Cardiac fibroblast (primary cell): ENCODE measurements at places on chromosomes 12 and 14.

DNA sequence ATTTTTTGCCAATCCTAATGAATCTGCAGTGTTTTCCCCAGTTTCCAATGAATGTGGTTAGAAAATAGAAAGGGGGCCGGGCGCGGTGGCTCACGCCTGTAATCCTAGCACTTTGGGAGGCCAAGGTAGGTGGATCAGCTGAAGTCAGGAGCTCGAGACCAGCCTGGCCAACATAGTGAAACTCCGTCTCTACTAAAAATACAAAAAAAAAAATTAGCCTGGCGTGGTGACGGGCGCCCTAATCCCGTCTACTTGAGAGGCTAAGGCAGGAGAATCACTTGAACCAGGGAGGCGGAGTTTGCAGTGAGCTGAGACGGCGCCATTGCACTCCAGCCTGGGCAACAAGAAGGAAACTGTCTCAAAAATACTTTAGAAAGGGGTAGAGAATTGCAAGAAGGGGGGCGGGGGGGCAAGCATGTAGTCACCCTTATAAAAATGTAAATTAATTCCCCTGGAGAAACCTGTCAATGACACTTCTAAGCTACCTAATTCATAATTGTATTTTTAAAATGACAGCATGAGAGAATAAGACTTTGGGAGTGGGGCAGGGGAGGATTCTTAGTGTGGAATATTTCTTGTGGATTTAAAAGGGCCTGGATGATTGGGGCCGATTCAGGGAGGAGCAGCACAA, 1.7 kb downstream of the KLHDC2 start:
- no peak for DNase-seq

DNA sequence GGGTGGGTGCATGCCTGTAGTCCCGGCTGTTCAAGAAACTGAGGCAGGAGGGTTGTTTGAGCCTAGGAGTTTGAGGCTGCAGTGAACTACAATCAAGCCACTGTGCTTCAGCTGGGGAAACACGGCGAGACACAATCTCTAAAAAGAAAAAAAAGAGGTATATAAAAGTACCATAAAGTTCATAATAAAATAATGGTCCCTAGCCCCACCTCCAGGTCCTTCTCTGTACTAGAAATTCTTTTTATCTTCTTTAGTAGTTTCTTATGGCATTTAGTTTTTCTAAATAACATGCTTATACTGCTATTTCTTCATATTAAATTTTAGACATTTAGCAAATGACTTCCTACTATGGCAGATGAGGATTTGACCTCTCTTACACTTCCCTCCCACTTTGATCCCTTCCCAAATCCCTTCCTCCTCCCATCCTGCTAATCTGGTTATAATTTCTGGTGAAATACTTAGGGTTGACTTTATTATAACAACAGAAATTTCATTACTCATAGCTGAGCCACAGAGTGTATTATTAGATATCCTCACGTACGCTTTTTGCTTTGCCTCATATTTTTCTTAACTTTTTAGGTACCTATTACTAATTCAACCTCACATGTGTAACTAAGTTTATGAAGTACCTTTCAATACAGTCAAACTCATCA, 94.7 kb downstream of the SLC41A2 start:
- peak; percentile 66 for DNase-seq

GRCh38 chr14:60621386-60621785, 27.9 kb downstream of the SIX1 start:
- no peak for DNase-seq

- DNase-seq, result no peak
Measured at GRCh38 chr12:116677202-116677661, 60.6 kb downstream of the SPRING1 start.

DNA sequence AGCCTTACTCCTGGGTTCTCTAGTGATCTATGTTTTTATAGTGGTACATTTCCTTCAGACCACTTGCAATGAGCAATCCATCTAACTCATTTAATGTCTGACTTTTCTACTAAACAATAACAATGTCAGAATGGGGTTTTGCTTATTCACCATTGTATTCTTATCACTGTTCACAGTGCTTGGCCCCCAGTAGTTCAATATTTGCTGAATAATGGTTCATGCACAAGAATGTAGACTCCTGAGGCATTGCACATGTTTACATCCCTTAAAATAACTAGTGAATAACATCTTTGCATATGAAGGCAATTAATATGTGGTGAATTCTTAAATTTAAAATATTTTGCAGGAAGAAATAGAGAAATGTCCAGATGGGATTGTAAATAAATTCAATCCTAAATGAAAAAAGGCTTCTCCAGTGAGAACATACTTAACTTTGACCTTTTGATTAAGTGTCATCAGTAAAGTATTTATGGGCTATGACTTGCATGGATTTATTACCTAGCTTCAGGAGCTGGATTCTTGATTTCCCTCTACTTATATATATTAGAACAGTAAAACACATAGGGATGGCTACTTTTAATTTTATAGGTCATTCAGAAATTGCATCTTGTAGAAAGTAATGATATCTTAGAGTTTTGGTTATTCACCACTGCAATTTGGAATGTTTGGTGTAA, 3.4 kb downstream of the CCER1 start:
- DNase-seq, result no peak

DNA sequence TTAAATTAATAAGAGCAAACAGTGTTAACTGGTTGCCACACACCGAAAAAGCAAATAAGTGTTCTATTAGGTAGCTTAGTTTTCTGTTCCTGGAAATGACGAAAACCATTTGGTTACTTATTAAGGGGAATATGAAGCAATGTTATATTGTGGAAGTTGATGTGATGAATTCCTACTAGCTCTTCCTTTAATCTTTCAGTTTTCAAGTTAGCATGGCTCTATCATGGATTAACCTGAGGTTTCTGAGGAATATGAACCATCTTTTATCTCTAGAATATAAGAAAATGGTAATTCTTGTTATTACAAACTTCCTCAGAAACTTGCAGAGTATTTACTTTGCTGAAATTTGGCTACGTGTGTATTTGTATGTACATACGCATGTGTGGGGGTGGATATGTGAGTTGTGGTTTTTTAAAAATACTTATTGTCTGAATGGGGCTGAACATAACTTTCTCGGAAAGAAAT, 245.7 kb downstream of the KCNC2 start:
- DNase-seq, result no peak

DNA sequence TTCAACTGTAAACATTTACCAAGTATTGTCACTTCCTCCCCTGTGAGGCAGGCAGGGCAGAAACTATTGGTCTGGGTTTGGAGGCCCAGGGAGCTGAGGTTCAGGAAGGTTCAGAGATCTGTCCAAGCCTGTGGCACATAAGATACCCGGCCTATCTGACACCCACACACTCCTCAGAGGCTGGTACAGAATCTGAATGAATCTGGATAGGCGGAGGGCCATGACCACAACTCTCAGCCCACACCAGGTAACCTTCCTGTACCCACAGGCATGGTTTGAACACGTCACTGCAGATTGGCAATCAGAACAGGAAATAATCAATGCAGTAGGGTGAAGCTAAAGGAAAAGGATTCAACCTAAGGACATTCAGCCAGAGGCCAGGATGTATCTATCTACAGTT, 92.8 kb upstream of the TMCC3 start:
- no peak for DNase-seq

GRCh38 chr12:95114766-95115405, 41.5 kb upstream of the NR2C1 start:
- peak; percentile 68 for DNase-seq

DNA sequence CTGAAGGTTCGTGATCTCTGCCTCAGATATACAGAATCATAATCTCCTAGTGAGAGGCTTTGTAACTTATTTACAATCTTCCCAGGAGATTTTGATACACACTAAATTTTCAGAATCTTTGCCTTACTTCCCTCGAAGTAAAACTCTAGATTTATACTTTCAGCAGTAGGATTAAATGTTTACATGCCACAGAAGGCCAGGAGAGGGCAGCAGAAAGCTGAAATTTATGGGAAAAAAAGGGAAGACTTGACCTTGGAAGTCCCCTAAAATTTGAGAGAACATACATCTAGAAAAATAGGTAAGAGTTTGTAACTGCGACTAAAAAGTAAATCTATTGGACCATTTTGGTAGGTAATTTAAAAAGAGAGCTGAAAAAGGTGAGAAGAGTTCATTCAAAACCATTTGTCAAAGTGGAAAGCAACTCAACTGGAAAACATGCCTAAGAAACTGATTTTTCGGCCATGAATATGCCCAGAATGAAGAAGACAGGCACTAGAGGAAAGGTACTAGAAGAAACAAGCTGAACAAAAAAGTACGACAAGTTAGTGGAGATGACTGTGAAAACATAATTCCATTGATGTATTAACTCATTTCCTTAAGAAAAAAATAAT, 242.0 kb upstream of the MDGA2 start:
- peak; percentile 43 for DNase-seq

- peak; percentile 2 for DNase-seq
Measured at GRCh38 chr12:94488463-94488862, 28.8 kb upstream of the CEP83 start.

- DNase-seq, result no peak
Measured at GRCh38 chr14:42378274-42378673, 771.6 kb downstream of the LRFN5 start.

GRCh38 chr12:68479261-68479895, 131.3 kb upstream of the RAP1B start:
- peak; percentile 13 for DNase-seq

- DNase-seq, result peak; percentile 96
Measured at GRCh38 chr12:94074980-94075629, 73.3 kb upstream of the PLXNC1 start.

DNA sequence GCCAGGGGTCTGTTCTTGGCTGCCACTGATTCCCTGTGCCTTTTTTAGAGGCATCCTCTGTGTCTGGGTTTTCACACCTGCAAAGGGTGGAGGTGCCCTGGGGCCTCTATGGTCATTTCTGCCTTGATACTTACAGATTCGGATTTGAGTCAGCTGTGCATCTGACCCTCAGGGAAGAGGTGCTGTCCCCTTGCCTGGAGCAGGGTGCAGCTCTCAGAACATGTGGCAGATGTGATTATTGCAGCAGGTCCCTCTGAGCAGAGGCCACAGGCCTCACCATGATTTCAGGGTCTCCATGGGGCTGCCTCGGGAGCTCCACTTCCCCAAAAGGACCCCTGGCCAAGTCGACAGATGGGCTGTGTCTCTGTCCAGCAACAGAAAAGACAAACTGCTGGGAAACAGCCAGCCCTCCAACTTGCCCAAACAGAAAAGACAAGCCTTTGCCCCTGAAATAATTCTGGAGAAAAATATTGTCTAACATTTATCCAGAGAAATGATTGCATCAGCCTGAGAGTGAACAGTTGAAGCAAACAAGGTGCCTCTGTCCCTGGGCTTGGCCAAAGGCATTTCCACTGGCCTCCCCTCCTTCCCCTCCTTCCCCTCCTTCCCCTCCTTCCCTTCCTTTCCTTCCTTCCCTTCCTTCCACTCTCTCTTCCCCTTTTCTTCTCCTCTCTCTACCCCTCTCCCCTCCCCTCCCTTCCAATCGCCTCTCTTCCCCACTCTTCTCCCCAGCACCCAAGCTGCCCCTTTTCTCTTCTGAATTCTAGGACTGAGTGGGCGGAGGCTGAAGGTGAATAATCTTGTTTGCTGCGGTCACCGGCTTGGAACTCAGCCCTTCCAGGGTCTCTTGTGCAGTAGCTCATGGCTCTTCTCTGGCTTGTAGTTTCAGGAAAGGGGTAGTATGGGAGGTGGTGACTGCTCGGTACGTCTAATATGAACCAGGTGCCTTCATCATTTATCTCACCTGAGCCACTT, 676 bp downstream of the SERPINA3 start:
- DNase-seq, result no peak

GRCh38 chr12:127024791-127025190, 1242.2 kb upstream of the TMEM132C start:
- no peak for DNase-seq

DNA sequence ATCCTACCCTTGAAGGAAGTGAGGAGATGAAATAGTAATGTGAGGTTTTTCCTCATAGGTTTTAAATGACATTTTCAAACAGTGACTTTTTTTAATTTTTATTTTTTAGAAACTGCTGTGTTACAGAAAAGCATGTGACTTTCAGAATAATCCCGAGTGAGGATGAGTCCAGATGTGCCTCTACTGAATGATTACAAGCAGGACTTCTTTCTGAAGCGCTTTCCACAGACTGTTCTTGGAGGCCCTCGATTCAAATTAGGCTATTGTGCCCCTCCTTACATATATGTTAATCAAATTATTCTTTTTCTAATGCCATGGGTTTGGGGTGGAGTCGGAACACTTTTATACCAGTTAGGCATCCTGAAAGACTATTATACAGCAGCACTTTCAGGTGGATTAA, 15.8 kb downstream of the PCNX4 start:
- DNase-seq, result no peak

DNA sequence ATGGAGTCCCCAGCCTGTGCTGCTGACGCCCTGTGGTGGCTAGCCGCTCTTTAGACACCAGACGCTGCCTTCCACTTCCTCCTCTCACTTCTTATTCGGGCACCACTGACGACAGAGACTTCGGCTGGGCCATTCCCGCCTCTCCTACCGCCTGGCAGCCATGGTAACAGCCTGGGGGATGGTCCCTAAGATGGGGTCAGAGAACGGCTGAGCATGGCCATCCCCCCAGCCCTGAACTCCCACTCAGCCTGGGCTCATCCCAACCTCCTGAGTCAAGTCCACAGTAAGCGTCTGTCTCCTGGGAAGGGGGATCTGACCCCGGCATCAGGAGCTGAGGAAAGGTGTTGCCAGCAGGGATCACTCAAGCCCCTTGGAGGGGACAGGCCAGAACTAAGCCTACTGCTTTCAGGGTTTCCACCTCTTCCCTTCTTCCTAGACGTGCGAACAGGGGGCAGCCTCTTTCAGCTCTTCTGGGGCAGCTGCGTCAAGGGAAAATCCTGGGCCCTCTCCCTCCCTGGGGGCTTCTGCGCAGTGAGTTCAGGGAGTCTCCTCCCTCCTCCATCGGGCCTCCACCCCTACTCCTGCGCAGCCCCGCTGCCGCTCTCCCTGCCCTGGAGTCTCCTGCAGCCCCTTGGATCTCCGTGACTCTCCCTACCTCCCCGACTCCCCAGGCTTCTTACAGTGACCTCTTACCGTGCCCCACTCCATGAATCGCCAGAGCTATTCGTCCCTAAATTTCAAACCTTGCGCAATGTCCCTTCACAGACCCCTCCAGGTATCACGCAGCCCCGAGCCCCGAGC, 643 bp upstream of the TAMALIN start:
- no peak for DNase-seq

DNA sequence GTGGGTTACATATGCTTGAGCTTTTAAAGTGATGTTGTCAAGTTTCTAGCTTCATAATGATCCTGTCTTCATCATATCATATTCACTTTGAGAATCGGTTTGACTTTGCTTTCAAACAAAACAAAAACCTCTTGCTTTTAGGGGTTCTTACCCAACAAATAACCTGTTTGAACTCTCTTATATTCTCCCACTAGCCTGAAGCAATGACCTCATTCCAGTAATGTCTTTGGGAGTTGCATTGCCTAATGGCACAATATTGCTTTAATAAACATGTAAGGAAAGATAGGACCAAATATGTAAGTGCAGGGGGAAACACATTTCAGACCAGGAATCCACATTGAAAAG, 27.7 kb downstream of the WBP11 start:
- no peak for DNase-seq

- peak; percentile 78 for DNase-seq
Measured at GRCh38 chr14:54329082-54329695, 67.6 kb upstream of the CDKN3 start.
